SIG-M5 (cell line): ENCODE measurements at places on chromosomes 7 and 10.

GRCh38 chr10:23373156-23373555 is 28.6 kb upstream of the C10orf67 start:
- DNase-seq: no peak

DNA sequence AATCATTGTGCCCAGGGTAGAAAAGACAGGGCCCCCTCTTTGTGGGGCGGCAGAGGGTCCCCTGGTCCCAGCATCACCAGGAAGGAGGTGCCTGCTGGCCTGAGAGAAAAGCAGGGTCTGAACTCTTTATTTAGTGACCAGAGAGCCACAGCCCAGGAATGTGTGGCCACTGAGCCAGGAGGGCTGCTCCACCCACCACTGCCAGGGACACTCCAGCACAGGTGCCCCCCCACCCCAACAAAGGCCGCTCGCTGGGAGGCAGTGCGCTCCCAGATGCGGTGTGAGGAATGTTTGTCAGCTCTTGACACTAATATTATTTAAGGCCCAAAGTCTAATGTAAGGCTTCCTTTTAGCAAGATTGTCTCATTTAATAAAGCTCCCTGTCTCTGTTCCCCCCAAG is 59.6 kb upstream of the ZMIZ1 start:
- DNase-seq: no peak

DNA sequence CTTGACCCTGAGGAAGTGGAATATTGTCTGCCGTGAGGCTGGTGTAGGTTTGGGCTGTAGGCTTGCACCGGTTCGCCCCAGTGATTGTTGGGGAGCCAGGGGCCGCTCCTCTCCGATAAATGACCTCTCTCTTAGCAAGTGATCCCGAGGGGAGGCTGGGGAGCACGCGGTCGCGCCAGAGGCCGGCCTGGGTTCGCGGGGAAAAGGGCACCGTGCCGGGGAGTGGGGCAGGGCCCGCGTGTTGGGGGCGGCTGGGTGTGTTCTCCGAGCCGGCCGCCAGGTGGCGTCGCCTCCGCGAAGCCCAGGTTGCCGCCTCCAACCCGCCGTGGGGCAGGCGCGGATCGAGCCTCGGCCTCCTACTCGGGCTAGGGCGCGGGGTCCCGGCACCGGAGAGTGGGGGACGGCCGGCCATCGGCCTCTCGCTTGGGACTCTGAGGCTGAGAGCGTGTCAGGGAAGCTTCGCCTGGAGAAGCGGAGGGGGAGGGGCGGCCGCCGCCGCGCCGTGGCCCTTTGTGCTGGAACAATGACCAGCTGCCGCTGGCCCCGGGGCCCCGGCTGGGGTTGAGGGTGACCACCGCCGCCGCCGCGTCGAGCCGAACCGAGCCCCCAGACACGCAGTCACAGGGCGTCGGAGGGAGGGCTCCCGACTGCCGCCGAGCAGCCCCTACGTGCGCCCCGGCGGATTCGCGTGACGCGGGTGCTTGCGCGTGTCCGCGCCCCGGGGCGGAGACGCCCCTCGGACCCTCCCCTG is 442 bp upstream of the LZTS2 start:
- no peak for DNase-seq

DNA sequence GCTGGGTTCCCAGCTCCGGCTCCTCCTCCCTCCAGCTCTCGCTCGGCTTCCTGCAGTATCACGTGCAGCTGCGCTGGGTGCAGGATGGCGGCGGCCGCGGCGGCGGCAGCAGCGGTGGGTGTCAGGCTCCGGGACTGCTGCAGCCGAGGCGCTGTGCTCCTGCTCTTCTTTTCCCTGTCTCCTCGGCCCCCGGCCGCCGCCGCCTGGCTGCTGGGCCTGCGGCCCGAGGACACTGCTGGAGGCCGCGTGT is at the start of gene CNNM1:
Gene CNNM1 (plus strand): TSS at position 53 of the 250 bp plus-strand sequence. CDS start 32 bp downstream, at position 85.
- no peak for DNase-seq

DNA sequence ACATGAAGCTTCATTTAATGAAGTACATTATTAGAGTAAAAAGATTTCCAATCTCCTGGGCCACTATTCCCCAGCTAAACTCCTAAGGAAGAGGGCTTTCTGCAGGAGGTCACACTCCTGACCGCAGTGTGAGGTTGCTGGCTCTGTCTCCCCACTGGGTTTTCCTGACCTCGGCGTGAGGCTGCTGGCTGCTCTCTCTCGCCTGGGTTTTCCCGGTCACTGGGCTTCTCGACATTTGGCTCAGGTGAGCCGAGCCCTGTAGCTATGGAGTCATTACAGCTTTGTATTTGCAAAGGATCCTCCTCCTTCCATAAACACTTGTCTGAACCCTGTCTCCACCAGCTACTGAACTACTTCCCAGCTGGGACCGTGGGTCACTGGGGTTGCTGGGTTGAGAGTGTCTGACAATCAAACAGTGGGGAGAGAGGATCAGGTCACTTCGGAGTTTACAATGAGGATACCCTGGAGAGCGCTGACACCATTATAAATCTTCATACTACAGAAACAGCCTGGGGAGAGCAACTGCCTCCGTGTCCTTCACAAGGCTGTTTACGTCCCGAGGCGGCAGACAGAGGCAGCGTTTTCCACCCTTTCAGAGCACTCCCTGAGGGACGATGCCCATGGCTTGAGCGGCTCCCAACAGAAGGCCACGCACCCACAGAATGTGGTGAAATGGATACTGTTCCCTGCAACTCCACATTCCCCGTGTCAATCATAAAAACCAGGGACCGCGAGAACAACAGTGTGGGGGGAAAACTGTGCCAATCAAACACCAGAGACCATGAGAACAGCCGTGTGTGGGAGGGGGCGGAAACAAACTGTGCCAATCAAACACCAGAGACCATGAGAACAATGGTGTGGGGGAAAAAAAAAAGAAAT is 226.2 kb downstream of the ZMYND11 start:
- DNase-seq: no peak

DNA sequence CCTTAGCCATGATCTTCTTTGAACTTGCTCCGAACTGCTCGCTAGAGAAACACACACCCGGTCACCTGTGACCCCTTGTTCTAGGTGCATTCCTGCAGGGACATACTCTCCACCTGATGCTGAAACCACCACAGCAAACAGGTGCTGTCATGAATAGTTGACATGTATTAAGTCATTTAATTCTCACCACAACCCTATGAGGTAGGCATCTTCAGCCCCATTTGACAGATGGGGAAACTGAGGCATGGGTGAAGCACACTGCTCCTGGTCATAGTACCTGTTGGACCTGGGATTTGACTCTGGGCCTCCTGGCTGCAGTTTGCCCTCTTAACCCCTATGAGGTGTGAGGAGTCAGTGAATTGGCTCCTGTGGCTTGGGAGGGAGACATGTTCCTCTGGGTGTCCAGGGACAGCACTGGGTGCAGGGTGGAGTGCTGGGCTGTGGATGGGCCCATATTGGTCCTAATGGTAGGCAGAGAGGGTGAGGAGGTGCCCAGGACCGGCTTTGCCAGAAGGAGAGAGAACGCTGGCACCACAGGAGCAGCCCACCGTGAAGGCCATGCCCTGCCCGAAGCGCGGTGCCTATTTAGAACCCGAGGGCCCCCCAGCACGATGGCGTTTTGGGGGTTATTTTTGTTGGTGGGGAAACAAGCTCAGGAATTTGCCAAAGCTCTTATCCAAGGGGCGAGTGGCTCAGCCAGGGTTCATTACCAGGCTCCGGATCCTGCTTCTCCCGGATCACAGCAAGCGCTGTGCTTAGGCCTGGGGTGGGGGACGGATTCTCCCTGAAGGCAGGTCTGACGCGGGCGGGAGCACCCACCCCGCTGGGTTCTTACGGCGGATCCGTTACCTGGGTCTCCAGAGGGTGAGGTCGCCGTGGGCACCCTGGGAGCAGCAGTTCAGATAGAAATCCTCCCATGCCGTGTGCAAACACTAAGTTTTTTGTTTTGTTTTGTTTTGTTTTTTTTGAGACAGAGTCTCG is 52.3 kb downstream of the GLRX3 start:
- no peak for DNase-seq

- DNase-seq: no peak
Measured at GRCh38 chr7:77479536-77480088, 57.5 kb upstream of the PTPN12 start.

- no peak for DNase-seq
Measured at GRCh38 chr10:18402853-18403252, 248.5 kb downstream of the NSUN6 start.

DNA sequence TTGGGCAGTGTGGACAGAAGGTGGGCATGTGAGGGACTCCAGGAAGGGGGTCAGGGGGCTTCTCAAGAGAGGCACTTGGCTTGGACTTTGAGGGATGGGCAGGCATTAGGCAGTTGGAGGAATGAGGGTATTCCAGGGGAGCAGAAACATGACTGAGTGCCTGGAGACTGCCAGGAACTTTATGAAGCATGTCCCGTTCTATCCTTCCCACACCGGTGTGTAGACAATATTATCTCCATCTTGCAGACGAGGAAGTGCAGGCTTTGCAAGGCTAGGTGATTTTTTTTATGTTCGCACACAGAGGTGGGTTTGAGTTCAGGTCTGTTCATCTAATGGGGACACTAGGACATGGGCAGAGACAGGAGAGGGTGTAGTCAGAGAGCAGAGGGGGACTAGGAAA is 162.7 kb downstream of the RPS24 start:
- DNase-seq: no peak

DNA sequence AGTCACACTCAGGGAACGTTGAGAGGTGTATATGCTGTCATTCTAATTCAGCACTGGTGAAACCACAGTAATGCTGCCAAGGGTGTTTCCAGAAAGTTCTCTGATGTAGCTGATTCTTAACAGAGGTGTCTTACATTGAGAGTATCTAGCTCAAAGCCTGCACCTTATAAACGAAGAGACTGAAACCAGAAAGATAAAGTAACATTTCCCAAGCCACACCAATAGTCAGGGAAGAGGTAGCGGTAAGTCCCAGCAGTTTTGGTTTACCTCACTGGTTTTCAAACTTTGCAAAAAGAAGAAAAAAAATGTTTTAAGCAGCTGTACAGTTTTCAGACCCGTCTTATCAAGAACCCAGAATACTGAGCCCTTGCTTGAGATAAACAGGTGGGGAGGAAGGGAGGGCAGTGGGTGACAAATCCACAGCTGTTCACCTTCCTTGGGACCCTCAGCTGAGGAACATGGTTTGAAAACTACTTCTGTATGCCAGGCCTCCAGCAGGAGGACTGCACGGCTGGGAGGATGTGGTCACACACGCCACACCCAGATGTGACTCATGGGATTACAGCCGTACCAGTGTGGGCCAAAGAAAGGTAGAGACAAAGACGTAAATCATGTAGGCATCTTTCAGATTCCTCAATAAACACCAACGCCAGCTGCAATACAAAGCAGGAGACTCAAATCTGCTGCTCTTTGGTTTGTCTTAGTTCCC is 63.9 kb upstream of the GSDME start:
- DNase-seq: peak; percentile 34

- no peak for DNase-seq
Measured at GRCh38 chr10:3067118-3067858, at the start of gene PFKP. TSS of gene PFKP (plus strand) at chr10:3067548. CDS start at chr10:3067596, 48 bp downstream.

GRCh38 chr10:79182781-79183467 is 114.2 kb downstream of the ZMIZ1 start:
- DNase-seq: no peak

DNA sequence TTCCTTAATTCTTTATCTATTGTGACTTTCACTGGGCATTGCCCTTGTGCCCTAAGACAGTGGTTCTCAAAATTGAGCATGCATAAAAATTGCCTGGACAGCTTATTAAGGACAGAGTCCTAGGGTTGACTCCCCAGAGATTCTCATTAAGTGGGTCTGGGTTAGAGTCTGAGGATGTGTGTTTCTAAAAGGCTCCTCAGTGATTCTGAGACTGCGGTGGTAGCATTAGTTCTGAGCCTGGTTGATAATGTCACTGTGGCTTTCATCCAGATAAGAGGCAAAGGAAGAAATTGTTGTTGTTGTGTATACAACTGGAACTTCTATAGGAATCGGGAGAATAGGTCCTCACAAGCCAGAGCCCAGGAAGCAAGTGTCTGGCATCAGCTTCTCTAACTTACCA is 1.3 kb downstream of the IFIT2 start:
- DNase-seq: no peak

DNA sequence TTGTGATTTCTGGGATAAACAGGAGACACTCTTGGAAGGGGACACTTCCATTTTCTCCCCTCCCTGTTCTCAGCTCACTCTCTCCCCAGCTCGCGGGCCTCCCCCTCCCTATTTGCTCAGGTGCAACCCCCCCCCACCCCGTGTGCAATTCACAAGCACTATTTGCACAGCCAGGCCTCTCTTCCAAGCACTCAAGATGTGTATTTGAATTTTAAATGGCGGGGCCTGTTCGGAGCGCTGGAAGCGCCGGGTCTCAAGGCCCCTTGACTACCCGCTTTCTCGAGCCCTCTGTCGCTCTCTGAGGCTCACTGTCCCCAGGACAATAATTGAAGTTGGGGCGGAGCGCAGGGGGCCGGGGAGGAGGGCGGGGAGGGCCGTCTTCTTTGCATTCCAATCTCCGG is 7.8 kb downstream of the SHH start:
- no peak for DNase-seq

DNA sequence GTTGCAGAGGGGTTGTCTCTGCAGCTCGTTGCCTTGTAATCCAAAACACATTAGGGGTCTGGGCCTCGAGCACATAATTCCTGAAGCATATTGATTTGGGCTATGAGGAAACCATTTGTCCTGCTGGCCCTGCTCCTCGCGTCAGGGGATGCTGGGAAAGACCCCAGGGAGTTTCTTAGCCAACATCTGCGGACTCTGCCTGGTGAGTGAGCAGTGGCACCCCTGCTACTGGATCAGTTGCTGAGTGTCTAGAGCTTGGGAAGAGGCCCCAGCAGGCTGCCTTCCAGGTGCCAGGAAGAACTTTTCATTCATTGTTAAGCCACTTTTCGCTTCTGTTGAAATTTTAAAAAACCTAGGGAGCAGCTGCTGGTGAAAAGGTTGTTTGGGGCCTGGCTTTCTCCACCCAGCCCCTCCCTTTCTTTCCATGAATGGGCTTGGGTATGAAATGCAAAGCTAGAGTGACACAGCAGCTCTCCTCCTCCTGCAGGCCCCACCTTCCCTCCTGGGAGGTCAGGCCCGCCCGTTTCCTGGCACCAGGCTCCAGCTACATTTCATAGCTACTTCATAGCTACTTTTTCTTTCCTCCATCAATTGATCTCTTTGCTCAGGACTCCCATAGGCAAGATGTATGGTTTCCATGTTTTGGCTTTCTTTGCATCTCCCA is 26.8 kb downstream of the TACR2 start:
- DNase-seq: no peak

GRCh38 chr7:35012160-35012559 is 25.1 kb downstream of the DPY19L1 start:
- DNase-seq: no peak

- peak; percentile 18 for DNase-seq
Measured at GRCh38 chr7:90595801-90596670, at the start of gene CDK14. TSS of gene CDK14 (plus strand) at chr7:90596321. CDS start at chr7:90596628, 307 bp downstream.

DNA sequence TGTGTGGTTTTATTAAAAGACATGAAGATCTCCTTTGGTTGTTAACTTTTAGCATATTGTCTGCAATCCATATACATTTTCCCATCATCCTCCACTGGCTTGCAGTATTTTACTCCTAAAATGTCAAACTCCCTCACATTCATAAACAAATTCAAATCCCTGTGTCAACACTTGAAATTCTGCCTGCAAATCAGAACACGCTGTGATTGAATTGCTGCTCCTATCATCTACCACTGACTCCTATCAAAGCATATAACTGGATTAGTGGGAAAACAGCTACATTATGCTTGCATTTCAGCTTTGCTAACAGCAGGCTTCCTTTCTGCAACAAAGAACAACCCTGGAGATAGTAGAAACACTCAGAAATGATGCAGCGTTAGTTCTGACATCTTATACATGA is 281.8 kb upstream of the HGF start:
- no peak for DNase-seq
